CD4-positive, alpha-beta T cell treated with Interleukin-15 for 1 hour (primary cell): ENCODE measurements at places on chromosomes 4 and X.

- no peak for DNase-seq
Observed at GRCh38 chrX:103415068-103415467, 38.7 kb downstream of the BEX3 start.

- no peak for DNase-seq
Observed at GRCh38 chrX:23954396-23954795, 46.6 kb downstream of the CXorf58 start.

- DNase-seq: no peak
Observed at GRCh38 chr4:158613046-158613445, 58.6 kb downstream of the C4orf46 start.

- DNase-seq: peak; percentile 64
Observed at GRCh38 chr4:37780444-37781130, 45.9 kb upstream of the PGM2 start.

DNA sequence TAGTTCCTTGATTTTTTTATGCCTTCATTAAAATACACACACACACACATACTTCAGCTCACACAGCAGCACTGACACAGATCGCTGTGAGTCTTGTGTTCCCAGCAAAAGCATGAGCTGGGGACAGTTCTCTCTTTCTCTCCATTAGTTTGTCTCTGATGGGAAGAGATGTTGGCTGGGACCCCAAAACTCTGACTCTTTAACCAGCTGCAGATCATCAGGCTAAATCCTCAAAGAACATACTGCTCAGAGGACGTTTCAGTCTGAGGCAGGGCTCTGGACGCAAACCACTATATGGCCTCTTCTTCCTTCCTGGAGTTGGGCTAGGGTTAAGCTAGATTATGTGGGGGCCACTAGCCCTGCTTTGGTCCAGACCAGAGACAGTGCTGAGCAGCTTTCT lies 109.6 kb downstream of the NHSL2 start:
- no peak for DNase-seq

DNA sequence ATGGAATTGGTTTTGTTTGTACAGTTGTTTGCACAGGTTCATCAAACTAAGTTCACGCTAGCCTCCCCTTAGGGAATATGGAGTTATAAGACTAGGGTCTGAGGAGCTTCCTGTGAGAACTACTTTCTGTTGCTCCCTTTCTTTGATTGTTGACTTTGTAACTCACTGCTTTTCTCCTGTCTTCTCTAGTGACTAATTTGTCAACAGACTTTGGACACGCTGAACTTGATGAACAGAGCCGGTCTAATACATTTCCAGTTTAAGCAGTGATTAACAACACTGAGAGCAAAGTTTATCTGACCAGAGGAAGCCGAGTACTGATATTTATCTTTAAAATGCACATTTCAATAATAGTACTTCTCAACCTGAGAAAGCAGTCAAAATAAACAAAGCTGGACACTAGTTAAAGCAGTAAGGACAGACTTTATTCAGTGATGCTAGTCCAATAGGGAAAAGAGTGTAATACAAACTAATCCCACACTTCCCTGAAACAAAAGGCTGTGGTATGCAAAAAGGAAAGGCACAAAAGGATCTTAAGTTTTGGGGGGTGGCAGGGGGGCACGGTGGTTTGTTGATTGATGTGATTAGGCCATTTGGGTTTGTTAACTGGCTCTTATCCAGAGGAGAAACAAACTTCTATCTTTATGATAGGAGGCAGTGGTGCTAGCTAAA lies 2.7 kb upstream of the NUDT9 start:
- no peak for DNase-seq

GRCh38 chr4:55364691-55365344 lies 18.8 kb downstream of the SRD5A3 start:
- DNase-seq: no peak

DNA sequence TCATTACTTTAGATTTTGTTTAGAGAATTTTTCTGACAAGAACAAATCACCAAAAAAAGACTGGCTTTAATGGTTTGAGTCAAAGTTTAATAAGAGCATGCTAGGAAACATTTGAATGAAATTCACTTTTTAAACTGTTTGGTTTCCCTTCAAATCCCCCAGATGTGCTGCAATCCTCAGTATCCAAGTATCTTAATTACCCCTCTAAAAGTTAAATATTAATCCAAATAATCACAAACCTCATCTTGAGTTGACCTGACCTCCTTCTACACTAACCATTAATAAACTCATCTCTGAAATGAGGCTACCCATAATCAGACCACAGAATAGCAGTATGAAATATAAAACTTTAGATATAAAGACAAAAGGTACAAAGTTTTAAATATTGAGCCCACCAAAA lies 10.1 kb downstream of the DHX15 start:
- DNase-seq: no peak

DNA sequence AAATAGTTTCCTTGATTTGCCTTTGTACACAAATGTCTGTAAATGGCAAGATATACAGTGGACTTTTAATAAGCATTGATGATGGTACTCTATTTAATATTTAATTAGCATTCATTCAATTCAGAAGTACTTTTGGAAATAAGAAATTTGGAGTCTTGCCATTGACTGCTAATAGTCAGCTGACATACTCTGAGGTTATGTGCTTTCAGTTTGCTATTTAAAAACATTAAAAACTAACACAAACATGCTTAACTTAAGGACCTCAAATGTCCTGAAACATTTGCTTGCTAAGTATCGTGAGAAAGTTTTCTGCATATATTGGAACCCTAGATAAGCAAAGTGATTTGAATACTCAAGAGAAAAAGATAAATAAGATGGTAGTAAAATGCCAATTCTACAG lies 64.6 kb downstream of the REELD1 start:
- no peak for DNase-seq

GRCh38 chr4:8771258-8771590 lies 100.4 kb downstream of the HMX1 start:
- no peak for DNase-seq

- DNase-seq: no peak
Observed at GRCh38 chr4:126838941-126839679, 793.6 kb upstream of the INTU start.

DNA sequence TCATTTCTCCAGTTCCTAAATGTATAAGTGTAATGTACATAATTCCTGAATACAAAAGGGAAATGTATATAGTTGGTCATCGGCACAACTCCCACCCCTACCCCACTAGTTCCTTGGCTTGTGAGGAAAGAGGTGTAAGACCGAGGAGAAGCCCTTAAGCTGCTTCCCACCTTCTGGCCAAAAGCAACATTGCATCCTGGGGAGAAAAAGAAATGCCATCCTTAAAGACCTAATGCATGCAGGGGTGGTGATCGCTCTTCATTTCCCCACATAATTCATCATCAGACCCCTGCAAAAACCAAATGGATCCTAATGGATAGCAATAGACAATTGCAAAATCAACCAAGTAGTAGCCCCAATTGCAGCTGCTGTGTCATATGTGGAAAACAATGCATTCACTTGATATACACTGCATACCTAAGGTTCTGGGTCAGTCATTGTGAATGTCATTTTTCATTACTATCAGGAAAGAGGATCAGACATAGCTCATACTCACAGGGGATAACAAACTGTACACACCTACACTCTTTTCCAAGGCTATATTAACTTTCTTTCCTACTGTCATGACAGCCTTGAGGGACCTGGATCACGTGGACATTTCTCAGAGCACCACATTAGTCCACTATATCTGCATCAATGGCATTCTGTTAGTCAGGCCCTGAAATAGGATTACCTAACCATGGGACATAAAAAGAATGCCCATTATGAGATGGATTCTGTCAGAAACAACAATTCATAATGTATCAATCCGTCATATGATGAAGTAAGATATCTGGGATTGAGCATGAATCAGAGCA lies 31.7 kb upstream of the NFXL1 start:
- no peak for DNase-seq

DNA sequence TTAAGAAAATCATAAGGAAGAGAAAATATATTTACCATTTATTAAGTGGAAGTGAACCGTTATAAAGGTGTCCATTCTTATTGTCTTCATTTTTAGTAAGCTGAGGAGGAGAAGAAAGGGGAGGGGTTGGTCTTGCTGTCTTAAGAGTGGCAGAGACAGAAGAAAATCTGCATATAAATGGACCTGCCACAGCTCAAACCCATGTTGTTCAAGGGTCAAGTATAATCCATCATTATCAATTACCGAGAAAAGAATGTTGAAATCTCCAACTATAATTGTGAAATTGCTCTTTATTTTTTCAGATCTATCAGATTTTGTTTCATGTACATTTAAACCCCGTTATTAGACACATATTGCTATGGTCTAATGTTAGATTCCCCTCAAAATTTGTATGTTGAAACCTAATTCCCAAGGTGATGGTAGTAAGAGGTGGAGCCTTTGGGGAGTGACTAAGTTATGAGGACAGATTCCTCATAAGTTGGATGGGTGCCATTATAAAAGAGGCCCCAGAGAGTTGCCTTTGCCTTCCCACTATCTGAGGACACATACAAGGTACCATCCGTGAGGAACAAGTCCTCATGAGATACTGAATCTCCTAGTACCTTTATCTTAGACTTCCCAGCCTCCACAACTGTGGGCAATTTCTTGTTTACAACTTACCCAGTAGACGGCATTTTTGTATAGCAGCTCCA lies 58.5 kb upstream of the SMAD1 start:
- no peak for DNase-seq

DNA sequence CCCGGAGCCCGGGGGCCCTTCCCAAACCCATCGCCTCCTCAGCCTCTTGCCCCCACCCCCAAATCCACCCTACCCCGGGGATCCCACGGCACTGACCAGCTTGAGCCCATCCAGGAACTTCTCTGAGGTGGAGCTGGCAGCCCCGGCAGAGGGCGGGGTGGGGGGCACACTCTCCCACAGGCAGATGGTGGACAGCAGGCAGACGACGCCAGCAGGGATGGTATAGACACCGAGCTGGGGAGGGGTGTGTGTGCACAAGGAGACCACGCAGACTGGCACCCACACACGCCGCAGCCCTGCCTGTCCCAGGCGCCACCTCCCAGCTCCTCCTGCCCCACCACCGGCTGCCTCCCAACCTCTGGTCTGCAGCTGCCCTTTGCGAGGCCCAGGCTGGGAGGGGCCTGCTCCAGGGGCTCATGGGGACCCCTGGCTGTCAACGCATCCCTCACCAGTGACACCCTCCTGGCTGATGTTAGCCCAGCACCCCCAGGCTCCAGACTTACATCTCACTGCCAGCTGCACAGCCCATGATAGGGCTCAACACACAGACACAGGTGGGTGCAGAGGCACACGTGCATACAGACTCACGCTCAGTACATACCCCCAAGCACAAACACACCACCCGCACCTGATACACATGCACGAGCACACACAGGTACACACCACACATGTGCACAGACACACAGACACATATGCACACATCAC lies 4.2 kb downstream of the SLC49A3 start:
- no peak for DNase-seq

- DNase-seq: no peak
Observed at GRCh38 chrX:120264341-120264740, 13.7 kb downstream of the ZBTB33 start.
